ENCODE measurements at places on chromosomes 4 and X.

DNA sequence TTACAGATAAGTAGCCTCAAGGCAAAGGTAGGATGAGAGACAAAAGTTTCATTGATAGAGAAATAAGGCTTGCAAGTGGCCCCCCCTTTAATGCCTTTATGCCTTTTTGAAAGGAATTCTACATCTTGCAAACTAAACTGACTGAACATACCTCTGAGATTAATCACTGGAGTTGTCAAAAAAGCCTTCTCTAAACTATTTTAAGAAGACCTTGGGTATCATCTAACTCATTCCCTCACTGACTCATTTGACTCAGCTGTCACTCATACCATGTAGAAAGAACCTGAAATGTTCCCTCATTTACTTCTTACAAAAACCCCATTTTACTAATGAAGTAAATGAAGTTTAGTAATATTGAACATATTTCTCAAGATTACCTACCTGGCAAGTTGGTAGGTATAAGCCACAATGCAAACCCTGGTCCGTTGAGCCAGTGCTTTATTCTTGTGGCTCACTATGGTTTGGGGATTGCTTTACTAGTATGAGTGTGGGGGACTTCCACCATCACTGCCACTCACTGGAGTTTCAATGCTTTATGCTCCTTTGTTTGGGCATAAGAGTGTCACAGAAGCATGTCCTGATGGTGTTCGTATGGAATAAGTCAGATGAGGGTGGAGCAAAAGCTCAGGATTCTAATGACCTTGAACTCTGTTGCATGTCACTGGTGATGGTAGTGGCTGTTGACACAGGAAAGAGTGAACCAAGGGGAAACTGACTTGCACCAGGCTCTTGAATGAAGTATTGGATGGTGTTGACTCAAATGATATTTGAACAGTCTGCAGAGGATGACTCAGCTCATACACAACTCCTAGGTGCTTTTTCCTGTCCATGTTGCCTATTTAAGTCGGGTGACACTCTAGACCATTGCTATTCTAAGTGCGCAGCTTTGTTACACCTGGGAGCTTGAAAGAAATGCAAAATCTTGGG lies 305.5 kb upstream of the EMCN start:
- peak; percentile 73 for DNase-seq

- no peak for DNase-seq
Measured at GRCh38 chr4:1826531-1827350, 29.2 kb downstream of the LETM1 start.

GRCh38 chr4:151700566-151701316 lies 60.1 kb downstream of the GATB start:
- DNase-seq: no peak

GRCh38 chr4:134215620-134216344 lies 14.2 kb upstream of the PABPC4L start:
- no peak for DNase-seq

GRCh38 chrX:119696251-119696890 lies 3.4 kb upstream of the SEPTIN6 start:
- no peak for DNase-seq

- DNase-seq: peak; percentile 42
Measured at GRCh38 chrX:47191331-47191730, 2.3 kb upstream of the UBA1 start.

- no peak for DNase-seq
Measured at GRCh38 chr4:37245391-37245954, 930 bp downstream of the NWD2 start.

GRCh38 chr4:177505171-177505615 lies 63.0 kb upstream of the AGA start:
- DNase-seq: no peak

- no peak for DNase-seq
Measured at GRCh38 chr4:73978886-73979285, 2.9 kb downstream of the PF4 start.

DNA sequence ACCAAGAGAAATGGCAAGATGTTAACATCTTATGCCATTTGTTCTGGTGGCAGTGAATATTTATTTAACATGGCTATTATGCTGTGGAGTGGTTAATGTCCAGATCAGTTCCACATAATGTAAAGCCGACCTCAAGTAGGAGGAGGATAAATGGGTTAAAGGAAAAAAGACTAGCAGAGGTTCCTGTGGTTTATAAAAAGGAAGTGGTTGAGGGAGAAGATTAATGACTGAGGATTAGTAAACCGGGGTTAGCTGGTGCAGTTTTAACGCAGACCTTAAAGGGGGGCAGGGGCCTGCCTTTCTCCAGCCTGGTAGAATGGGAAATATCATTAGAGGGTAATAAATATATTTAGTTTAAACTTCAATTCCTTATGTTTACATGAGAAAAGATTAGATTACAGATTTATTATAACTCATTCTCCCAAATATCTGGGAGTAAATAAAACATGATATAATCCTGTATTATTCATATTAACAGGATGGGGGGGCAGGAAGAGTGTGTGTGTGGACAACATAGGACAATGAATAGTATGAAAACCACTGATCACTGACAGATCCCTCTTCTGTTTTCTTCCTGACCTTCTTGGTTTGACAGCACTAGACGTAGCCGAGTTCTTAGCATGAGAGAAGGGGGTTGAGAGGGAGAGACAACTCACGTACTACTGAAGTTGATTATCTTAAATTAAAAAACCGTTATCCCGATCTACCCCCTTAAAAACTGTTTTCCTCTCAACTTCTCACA lies 124.1 kb upstream of the LIMCH1 start:
- no peak for DNase-seq

DNA sequence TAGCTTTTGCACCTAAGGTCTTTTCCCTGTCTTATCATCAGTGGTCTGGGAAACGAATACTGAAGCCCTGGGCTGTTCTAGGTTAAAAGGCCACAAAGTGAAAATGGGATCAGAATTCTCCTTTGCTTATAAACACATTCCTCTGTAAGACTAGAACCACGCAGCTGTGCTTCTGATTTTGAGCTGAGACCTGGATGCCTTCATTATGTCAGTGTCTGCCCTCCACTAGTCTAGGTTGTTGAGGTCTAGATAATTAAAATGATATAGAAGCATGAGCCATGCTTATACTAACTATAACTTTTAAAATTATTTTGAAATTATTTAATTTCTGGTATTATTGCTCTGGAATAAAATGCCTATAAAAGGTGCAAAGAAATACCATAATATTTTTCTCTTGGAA lies 403.9 kb downstream of the ADGRL3 start:
- no peak for DNase-seq

- DNase-seq: no peak
Measured at GRCh38 chr4:161314371-161314770, 849.4 kb downstream of the FSTL5 start.

DNA sequence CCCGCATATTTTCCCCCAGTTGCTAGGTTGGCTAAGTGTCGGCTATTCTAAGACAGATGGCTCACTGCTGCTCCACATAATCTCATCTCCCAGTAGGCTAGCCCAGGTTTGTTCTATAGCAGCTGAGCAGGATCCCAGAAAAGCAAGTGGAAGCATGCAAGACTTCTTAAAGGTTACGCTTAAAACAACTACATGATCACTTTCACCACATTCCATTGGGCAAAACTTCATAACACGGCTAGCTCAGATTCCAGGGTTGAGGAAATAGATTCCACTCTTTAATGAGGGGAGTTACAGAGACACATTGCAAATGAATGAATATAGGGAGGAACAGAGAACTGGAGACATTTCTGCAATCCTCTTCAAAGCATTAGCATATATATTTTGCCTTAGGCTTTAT lies 12.9 kb upstream of the RAB33B start:
- no peak for DNase-seq

- DNase-seq: no peak
Measured at GRCh38 chrX:53357799-53358530, 64.5 kb downstream of the SMC1A start.

GRCh38 chr4:125010796-125011503 lies 298.4 kb upstream of the ANKRD50 start:
- no peak for DNase-seq

DNA sequence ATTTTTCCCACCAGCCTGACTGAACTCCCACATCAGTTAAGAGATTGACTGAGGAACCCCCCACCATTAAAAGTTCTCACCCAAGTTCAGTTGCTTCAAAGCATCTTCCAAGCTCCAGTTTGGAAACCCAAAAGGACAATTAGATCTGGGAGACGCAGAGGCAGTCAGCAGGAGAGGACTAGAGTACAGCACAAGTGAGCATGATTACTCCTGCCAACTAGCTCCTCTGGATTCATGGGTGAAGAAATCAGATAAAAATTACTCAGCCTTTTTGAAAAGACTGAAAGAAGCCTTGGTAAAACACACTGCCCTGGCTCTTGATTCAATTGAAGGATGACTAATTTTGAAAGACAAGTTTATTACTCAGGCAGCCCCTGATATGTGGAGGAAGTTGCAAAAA lies 297.5 kb downstream of the ADAM29 start:
- no peak for DNase-seq

DNA sequence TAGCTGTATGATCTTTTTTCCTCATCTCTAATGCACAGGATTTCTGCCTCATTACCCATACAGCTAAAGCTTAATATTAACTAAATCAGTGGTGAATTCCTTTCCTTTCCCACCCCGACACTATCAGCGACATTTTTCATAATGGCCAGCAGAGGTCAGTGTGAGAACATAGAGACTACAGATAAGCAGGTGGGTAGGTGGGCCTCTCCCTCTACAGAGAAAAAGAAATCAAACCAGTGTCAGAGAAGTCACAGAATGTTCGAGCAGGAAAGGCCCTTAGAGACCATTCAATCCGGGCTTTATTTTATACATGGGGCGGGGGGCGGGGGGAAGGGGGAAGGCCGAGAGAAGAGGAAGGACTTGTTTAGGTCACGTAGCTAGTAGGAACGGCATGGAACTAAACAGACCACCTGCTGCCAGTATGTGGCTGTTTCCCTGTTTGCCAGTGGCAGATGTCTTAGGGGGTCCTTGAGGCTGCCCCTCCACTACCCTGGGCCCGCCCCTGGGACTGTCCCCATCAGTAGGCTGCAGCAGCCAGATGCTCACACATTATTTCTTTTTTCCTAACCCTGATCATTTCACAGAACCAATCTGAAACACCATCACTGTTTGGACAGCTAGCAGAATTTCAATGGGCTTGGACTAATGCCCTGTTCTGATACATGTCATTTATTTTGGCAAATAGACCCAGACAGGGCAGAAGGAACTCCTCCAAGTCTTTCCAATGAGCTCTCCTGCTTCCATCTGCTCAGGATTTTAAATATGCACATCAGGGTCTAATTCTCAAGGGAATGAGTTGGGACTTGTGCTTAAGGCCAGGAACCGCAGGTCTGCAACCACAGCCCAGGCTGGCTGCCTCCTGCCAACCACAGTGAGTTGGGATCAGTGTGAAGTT lies 133.4 kb downstream of the ATG4A start:
- peak; percentile 0 for DNase-seq

DNA sequence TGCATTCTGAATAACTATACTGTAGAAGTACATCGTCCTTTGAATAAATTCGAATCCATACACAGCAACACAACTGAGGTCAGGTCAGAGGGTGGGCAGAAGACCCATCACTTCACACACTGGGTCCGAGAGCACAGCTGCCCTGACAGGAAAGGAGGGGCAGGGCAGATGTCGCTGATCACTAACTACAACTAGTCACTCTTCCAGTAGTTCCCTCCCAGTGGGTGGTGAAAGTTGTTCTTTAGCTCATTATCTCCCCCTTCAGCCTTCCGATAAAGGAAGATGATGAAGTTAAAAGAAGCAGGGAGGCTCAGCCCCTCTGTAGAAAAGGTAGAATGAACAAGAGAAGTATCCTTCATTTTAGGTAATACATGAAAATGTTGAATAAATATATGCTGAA lies 278.9 kb downstream of the INPP4B start:
- DNase-seq: no peak

GRCh38 chr4:106286611-106287010 lies 29.4 kb downstream of the TBCK start:
- no peak for DNase-seq

DNA sequence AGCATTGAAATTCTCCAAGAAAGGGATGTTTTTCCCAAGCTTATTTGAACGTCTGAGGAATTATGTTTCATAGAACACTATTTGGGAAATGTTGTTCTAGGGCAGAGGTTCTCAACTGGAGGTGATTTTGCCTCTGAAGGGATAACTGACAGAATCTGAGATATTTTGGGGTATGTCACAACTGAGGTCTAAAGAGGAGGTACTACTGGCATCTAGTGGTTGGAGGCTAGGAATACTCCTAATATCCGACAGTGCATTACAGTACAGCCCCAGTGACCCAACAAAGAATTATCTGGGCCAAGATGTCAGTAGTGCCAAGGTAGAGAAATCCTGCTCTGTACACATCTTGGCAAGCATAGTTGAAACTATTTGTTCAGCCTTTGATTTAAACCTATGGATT lies 6.4 kb downstream of the HSPA4L start:
- no peak for DNase-seq

- no peak for DNase-seq
Measured at GRCh38 chrX:2696698-2697215, 5.7 kb downstream of the CD99 start.

- DNase-seq: no peak
Measured at GRCh38 chr4:6225469-6225868, 25.1 kb upstream of the JAKMIP1 start.

DNA sequence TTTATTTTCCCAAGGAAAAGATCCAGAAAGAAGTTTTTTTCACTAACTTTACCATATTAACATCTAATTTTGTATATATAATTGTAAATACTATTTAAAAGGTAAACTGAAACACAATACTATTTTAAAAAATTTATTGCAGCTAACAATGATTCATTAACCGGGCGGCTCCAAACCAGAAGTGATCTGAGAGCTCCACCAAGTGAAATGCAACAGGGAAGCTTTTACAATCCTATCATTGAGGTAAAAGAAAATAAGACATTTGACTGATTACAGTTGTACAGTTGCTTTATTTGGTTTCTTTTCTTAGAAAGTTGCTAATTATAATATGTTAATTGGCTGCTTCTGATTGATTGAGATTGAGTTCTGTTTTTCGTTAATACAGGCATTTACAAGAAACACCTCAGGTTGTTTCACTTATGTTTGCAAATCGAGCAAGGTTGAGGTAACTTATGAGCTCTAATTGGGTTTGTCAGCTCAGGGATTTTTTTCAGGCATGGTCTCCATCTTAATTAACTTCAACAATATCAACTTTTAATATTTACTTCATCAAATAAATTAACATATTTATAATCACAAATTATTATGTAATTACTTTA lies 220.2 kb upstream of the UGT8 start:
- DNase-seq: no peak

GRCh38 chr4:168679819-168680218 lies 183.0 kb downstream of the PALLD start:
- no peak for DNase-seq

DNA sequence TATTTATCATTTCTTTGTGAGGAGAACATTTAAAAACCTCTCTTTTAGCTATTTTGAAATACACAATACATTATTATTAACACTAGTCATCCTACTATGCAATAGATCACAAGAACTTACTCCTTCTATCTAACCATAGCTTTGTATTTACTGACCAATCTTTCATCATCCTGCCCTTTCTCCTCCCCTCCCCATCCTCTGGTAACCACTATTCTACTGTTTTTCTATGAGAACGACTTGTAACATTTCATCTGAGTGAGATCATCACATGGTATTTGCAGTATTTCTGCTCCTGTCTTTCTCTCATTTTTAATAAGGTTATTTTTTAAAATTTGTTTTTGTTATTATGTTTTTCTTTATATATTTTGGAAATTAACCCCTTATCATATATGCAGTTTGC lies 331.8 kb downstream of the TEX13C start:
- DNase-seq: no peak

Measured in SHP77 treated with DMSO at 0.1 percent for 48 hours (cell line).